ENCODE measurements at places on chromosomes 11 and 22.
A peak's percentile ranks its signal among the peaks of the same experiment; 100 is the strongest.

GRCh38 chr11:10669258-10670033 is 24.1 kb downstream of the IRAG1 start:
- no peak for DNase-seq

- no peak for DNase-seq
Observed at GRCh38 chr11:36394056-36394455, 98.0 kb downstream of the PRR5L start.

- no peak for DNase-seq
Observed at GRCh38 chr11:102415304-102415916, 37.2 kb downstream of the TMEM123 start.

GRCh38 chr22:50463188-50463900 is 11.5 kb downstream of the SBF1 start:
- DNase-seq = no peak

DNA sequence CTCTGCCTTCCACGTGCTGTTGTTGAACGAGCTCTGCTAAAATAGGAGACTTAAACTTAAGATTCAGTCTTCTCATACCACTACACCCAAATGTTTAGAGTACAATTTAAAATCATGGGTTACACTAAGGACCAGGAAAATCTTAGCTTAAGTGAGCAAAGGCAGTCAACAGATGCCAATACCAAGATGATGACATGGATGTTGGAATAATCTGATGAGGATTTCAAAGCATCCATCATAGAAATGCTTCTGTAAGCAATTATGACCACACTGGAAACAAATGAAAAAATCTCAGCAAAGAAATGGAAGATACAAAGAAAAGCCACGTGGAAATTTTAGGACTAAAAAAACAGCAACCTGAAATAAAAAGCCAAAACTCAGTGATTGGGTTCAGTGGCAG is 109.8 kb downstream of the ATXN10 start:
- DNase-seq = no peak

DNA sequence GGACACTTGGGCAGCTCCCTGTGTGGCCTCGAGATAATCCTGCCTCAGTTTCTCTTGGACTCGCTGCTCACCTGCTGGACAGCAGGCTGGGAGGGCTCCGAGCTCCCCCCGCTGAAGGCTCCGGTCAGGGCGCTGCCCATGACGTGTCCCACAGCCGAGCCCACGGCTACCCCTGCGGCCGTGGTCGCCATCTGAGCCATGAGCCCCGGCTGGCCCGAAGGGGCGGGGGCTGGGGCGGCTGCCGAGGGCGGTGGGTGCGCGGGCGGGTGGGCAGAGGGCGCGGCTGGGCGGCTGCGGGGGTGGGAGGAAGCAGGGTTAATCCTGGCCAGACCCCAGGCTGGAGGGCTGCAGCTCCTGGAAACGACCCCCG is 484 bp downstream of the CHCHD10 start:
- no peak for DNase-seq

GRCh38 chr11:15769203-15769602 is 587.1 kb downstream of the SOX6 start:
- DNase-seq = no peak

GRCh38 chr22:19448739-19449421 is 1.4 kb upstream of the C22orf39 start:
- peak; percentile 51 for DNase-seq

DNA sequence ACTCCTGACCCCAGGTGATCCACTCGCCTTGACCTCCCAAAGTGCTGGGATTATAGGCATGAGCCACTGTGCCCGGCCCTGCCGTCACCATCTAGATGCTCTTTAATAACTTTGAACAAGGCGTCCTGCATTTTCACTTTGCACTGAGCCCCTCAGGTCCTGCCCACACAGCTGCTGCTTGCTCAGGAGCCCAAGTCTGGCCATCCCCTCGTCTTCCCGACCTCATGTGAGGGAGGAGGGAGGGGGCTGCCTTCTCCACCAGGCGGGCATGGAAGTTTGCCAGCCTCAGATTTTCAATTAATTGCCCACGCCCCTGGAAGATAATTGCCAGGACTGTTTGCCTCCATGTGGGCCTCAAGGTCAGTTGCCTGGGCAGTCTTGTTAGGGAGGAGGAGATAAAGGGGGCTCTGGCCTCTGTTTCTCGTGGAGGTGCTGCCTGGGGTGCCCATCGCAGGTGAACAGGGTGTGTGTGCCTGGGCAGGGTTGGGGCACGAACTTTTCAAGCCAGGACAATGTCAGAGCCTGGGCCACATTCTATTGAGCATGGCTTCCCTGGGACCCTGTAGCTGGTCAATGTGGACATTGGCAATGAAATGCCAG is 27.9 kb upstream of the MYEOV start:
- no peak for DNase-seq

DNA sequence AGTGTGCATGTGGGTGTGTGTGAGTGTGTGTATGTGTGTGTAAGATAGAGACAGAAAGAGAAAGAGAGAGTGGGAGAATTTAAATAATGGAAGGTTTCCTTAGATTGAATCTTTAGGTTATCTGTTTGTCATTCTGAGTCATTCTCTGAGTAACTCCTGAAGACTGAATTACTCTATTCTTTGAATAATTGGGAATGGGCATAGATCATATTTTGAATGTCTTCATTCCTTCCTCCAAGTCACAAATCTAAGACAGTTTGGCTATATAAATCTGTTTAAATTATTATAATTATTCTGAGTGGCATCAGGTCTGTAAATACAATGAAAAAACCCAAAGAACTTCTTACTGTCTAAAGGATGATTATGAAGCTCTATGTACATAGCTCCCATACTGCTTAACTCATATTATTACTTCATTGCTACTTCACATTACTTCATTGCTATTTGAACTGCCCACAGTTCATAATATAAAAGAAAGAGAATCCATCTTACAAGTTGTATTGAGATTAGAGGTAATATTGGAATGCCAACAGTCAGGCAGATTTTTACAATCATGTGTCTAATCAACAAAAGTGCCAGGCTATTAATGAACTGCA is 346.6 kb upstream of the CCDC179 start:
- no peak for DNase-seq

GRCh38 chr11:26958005-26958701 is 35.8 kb upstream of the FIBIN start:
- no peak for DNase-seq

DNA sequence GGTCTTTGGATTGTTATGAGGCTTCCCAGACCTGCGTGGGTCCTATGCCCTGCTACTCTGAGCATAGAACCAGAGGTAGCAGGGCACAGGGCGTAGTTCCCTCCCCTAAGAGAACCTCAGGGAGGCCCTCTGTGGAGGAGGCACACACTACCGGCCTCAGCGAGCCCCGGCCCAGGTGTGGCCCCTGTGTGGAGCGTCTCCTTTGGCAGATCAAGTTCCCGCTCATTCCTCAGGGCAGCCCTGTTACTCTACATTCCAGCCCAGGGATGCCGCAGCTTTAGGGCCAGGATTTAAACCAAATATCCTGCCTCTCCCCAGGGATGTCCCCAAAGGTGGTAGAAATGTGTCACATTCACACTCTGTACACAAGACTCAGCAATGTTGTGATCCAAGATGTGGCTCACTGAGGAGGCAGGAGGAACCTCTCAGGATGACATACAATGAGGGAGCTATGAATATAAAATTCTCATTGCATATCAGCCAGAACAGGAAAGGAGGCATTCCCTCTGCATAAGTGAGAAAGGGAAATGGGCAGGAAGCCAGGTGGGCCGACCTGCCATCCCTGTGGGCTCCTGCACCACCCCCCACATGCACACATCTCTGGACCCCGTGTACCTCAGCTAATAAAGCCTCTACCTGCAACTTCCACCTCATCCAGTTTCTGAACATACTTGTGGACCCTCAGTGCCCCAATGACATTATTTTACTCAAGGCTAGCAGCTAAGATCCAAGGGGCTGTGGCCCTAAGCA is 131.9 kb upstream of the TEAD1 start:
- DNase-seq = no peak

DNA sequence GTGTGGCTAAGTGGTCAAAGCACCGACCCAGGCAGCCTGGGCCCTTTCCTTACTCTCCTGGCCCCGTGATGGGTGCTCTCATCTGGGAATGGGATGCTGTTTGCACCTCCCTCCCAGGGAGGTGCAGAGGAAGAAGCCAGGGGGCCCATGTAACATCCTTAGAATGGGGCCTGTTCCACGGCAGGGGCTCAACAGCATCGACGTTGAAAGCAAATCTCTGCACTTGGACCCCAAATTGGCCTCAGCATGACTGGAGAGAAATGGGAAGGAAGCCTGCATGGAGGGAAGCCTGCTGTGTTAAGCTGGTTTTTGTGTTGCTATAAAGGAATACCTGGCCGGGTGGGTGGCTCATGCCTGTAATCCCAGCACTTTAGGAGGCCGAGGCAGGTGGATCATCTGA is 1288.4 kb downstream of the TBC1D22A start:
- no peak for DNase-seq

DNA sequence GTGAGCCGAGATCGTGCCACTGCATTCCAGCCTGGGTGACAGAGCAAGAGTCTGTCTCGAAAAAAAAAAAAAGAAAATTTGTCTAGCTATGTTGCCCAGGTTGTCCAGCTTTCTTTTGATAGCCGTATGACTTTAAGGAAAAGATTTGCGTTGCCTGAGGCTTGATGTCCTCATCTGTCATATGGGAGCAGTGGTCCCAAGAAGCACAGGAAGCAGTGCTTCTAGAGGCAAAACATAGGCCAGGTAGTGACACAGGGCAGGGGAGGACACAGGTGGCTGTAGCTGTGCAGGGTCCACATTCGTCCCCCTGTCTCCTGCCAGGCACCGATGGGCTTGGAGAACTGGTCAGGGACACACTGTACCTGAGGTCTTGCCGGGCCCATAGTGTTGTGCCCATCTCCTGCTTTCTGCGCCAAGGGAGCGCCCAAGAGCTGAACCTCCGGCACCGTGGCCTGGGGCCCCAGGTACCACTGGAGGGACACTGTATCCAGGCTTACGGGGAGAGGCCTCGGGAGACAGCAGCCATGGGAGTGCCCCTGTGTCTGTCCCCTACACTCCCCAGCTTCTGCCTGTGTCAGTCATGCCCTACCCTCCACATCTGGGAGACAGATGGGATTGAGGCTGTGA is 1.4 kb downstream of the LRRC74B start:
- no peak for DNase-seq

DNA sequence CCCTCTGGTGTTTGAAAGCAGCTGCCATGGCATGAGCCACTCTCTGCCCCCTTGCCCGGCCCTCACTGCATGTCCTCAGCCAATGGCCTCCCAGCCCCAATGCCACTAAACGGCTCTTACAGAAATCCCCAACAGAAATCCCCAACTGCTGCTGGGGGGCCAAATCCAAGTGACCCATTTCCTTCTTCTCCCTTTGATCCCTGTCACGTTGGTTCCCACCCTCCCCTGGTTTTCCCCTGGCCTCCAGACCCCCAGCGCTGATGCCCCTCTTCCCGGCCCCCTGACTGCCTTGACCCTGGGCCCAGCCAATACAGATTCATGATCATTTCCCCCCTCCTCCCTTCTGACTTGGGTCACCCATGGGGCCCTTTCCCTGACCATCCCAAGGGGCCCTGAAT is 30.9 kb downstream of the IGLL1 start:
- no peak for DNase-seq

DNA sequence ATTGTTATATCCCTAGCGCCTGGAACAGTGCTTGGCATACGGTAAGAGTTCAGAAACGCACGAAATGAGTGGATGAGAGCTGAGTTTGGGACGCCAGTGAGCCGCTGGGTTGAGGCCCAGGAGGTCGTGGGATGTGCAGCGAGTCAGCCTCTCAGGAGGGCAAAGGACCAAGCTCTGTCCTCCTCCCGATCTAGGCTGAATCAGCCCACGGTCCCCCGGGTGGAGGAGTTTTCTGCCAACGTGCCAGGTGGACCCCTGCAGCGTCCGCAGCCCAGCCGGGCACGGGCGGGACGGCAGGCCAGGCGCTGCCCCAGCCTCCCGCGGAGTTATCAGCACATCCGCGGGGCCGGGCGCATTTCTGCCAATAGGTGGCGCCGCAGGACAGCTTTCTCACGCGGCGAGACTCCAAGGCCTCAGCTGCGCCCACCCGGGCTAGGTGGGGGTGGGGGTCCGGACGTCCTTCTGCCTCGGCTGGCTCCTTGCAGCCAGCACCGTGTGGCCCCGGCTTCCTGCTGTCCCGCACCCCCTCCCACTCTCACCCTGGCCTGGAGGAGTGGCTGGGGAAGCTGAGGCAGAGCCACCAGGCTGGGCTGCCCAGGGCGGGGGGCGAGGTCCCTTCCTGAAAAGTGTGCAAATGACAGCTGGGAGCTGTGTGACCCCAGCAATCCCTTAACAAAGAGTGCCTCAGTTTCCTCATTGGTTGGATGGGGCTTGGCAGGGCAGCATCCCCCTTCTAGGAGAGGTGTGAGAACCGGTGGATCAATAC is 2.2 kb upstream of the RPS19BP1 start:
- DNase-seq = peak; percentile 92

DNA sequence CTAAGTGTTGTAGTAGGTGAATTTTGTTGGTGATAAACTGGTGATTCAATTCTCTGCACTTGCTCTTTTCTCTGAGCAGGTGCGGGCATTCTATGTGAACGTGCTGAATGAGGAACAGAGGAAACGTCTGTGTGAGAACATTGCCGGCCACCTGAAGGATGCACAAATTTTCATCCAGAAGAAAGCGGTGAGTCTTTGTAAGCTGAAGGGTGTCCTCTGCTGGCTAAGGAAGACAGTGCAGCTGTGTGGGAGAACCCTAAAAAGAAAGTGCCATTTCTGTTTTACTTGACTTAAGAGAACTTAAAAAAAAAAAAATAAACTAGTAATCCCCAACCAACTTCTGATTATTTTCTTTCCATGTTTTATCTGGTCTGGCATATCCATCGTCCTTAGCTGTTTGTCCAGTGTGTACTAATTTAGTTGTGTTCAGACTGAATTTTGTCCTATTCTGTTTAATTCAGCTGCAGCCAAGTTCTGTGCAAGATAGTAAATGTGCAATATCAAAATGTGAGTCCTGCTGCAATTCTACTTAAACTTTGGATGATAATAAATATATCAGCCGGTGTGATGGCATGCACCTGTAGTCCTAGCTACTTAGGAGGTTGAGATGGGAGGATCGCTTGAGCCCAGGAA is 29.6 kb downstream of the CAT start:
- DNase-seq = peak; percentile 53

- no peak for DNase-seq
Observed at GRCh38 chr11:12330485-12331231, 46.7 kb upstream of the PARVA start.

- no peak for DNase-seq
Observed at GRCh38 chr22:46263216-46263590, at the start of gene PKDREJ. Gene PKDREJ, minus strand, starts transcription at chr22:46263343. Its CDS starts 21 bp downstream, at chr22:46263322.

DNA sequence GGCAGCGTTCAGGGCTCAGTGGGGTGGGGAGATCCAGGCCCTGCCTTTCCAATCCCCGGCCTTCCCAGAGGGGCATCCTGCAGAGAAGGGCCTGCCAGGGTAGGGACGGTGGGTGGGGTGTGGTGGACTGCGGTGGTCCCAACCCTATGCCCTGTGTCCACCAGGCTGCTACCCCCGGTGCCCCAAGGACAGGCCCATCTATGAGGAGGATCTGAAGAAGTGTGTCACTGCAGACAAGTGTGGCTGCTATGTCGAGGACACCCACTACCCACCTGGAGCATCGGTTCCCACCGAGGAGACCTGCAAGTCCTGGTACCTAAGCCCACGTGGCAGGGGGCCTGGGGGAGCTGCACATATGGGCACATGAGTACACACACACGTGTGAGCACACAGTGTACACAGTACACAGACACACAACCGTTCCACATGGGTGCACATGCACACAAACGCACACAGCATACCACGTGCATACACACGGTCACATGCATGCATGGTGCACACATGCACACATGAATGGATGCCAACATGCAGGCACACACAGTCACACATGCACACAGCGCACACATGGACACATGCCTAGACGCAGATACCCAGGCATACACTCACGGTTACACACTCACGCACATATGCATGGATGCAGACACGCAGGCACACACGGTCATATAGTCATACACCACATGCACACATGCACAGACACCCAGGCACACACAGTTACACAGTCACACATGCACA is 16.1 kb downstream of the MUC2 start:
- no peak for DNase-seq

- DNase-seq = no peak
Observed at GRCh38 chr11:11935536-11935935, 72.9 kb downstream of the DKK3 start.

Measured in stimulated activated CD4-positive, alpha-beta T cell treated with anti-CD3 and anti-CD28 coated beads, Interleukin-2, amount 100 ng/mL, for 24 hours (primary cell).